ENCODE measurements at places on chromosomes 11 and 22.

DNA sequence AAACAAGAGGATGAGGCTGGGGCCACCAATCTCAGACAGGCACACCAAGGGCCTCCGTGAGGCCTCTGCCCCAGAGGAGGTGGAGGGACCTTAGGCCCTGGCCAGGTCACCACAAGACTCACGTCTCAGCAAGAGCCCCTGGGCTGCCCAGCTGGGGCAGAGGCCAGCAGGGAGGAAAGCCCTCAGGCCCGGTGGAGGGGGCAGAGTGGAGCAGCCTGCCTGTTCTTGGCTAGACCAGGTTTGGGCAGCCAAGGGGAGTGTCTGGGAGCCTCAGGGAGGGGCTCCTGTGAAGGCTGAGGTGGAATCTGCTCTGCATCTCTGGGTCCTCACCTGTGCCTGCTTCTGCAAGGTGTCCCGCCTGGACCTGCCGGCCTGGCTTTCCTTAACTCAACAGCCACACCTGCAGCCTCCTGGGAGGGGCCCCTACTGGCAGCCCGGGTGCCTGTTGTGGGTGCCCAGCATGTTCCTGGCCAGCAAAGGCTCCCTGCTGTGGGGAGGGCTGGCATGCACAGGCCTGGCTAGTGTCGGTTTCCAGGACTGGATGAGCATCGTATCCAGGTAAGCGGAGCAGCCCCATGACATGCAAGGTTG is 11.9 kb downstream of the TTLL12 start:
- no peak for DNase-seq

- no peak for DNase-seq
Measured at GRCh38 chr22:41341990-41342389, 39.8 kb upstream of the TEF start.

- DNase-seq: no peak
Measured at GRCh38 chr11:115819014-115819413, 314.8 kb upstream of the CADM1 start.

DNA sequence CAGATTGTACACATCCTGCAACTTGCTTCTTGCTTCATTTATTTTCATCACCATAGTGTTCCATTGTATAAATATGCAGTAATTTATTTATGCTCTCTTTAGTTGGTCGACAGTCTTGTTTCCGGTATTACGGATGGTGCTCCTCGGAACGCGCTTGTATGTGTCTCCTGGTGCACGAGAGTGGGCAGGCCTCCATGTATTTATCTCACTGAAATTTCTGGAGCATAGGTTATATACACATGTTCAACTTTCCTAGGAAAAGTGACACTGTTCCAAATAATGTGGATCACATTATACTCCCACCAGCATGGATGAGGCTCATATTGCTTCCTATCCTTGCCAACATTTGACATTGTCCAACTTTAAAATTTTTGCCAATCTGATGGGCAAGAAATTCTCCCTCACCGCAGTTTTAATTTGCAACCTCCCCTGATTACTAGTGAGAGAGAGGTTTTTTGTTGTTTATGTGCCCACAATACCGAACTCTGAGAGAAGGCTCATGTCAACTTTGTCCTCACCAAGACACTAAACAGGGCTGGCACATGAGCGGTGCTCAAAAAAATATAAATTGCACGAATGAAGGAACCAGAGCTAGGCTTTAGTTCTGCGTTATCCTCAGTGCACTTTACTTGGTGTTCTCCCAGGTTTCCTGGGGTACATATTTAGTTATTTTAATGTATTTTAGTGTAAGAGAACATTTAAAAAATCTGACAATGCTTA is 3.8 kb downstream of the CSNK2A3 start:
- DNase-seq: no peak

DNA sequence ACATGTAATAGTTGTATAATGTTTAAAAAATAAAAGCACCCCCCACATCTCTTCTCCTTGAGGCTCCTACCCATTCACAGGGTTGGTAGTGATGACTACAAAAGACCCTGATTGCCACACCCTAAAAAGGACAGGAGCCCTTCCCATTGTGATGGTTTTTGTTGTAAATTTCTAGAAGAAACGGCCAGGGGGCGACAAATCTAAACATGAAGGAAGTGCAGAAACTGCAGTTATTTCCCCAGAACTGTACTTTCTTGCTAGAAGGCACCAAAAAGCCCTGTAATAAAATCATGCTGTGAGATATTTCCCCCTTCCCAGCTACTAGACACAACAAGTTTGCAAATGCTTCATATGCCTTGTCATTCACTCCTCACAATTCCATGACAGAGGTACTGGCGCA is 10.8 kb downstream of the PRR5L start:
- peak; percentile 12 for DNase-seq

GRCh38 chr11:27081056-27081455 is 40.4 kb downstream of the BBOX1 start:
- no peak for DNase-seq

- no peak for DNase-seq
Measured at GRCh38 chr11:79942090-79942489, 501.3 kb upstream of the TENM4 start.

DNA sequence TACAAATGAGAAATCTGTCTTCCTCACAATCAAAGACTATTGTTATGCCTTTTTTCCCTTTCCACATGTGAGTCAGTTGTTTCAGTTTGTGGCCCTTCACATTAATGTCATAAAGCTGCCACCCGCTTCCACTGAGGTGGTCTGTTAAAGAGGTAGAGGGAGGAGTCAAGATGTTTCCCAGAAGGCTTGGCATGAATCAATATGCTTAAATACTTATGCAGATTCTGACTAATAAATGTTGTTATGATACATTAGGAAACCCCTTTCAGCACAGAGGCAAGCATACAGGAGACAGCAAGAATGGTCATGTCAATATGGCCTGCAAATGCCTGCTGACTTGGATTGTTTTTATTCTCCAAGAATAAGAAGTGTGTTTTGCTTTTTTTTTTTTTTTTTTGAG is 6.5 kb downstream of the RTN3 start:
- DNase-seq: no peak

DNA sequence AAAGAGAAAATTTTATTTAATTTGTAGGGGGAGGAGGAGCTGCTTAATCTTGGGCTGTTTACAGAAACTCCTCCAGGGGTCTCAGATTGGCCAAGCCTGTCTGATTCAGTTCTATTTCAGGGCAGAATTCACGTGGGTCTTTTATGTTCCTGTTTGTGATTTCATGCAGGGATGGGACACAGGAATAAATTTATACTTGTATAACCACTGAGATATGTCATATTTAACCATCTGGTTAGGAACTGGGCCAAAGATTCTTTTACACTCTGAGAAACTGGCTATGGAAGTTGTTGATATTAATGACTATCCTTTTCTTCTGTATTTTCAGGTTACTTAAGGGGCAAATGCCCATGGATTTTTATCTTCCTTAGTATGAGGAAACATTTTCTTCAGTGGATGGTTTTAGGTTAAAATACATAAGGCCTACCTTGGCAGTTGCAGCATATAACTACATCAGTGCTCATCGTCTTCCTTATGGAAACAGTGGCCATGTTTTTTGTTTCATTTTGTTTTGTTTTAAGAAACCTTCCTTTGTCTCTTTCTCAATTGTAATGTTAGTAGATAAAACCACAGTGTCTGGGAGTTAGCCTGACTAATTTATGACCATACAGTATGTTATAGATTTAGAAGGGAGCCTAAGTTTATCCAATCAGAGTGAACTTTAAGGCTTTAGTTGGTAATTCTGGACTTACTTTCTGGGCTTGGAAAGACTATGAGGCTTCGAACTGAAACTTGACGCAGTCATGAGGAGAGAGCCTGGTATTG is 132.4 kb upstream of the ANO3 start:
- DNase-seq: no peak

DNA sequence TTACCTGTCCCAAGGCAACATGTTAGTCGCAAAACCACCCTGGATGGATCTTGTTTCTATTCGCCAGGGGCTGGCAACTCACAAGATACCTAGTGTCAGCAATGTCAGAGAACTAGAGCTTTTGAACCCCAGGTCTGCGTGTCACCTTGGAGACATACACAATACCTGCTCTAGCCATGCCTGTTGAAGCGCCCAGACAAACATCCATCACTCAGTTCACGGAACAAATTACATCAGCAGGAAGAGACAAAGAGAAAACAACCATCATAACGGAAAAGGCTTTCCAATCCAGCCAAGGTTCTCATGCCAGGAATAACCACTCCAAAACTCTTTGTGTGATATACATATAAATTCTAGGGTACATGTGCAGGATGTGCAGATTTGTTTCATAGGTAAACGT is 2.2 kb downstream of the CD59 start:
- no peak for DNase-seq

- DNase-seq: no peak
Measured at GRCh38 chr11:121540627-121541026, 87.9 kb upstream of the SORL1-AS1 start.

DNA sequence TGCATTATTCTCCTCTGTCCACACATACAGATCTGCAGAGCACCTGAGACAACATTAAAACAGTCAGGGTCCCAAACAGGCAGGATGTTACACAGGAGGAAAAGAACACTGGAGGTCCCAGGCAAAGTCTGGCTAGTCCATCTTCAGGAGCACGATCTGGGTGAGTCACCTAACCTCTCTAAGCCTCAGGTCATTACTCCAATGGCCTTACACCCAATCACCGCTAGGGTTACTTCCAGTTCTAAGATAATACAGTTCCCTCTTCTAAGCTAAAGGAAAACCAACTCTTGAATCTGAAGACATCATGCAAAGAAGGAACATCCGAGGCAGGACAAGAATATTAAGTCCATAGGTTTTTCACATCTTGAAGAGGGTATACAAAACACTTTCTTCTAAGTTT is 24.5 kb downstream of the ASCC2 start:
- peak; percentile 33 for DNase-seq

DNA sequence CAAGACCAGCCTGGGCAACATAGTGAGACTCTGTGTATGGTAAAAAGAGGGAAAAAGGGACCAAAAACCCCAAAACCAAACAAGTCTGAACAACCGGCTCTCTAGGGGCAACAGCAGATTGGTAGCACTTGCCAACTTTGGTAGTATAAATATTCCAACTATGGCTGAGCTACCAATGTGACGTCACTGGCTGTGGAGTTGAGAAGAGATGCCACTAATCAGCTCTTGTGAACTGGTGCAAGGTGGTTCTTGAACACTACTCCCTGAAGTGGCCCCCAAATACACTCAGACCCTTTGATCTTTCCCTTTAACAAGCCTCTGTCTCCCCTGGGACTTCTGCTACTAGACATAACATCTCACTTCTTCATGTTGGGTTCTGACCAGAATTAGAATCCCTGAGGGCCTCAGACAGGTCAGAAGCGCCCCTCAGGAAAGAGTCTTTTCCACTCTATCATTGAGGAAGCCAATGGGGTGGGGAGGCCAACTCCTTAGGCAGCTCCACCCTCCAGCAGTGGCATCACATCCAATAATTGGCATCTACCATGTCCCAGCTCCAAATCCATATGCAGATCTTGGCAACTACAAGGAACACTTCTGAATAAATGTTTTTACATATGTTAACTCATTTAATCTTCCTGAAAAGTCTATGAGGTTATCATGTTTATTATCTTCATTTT is 49.2 kb downstream of the RPL27A start:
- no peak for DNase-seq

GRCh38 chr22:43833286-43834240 is 21.5 kb upstream of the EFCAB6 start:
- DNase-seq: no peak

DNA sequence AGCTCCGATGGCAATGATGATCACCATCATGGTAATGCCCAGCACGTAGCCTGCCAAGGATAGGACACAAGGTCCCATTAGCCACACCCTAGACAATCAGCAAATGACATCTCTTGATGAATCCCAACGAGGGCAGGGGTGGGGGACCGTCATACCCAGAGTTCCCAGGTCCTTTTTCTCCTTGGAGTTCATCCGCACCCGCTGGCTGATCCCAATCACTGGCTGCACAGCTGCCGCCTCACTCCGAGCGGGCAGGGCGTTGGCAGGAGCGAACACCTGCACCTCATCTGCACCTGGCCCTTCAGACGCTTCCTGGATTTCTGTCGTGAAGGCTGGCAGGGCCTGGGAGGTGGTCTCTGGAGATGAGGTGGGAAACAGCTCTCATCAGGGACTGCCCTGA is 2.9 kb downstream of the PIK3IP1 start:
- DNase-seq: no peak

- no peak for DNase-seq
Measured at GRCh38 chr11:61710019-61710418, 29.8 kb downstream of the DAGLA start.

- no peak for DNase-seq
Measured at GRCh38 chr11:12150831-12151382, 40.5 kb downstream of the MICAL2 start.

GRCh38 chr22:31344578-31345330 is 1.4 kb downstream of the PATZ1 start:
- DNase-seq: no peak

GRCh38 chr11:15874704-15875103 is 481.6 kb downstream of the SOX6 start:
- no peak for DNase-seq

DNA sequence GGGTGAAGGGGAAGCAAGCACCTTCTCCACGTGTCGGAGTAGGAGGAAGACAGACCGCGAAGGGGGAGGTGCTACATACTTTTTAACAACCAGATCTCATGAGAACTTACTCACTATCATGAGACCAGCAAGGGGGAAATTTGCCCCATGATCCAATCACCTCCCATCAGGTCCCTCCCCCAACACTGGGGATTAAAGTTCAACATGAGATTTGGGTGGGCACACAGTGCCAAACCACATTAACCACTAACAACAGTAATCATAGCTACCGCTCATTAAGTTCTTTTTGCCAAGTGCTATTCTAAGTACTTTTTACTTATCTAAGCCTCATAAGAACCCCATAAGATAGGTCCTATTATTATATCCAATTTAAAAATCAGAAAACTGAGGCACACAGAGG is 450.5 kb upstream of the DDI1 start:
- no peak for DNase-seq

DNA sequence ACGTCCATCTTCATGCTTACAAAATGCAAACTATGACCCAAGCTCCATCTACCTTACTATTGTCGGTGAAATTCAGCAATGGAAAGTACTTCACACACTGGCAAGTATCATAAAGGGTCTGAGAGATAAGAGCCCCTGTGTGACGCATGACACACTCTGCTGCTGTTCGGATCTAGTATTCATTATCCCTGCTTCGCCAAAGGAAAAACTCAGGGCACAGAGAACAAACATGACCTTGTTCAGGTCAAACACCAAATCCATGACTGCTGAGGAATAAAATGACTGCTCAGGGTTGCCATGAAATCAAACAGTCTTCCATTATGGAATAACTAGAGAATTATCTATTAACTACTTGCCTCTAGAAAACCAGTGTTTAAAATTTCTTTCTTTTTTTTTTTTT is 73.0 kb downstream of the MICAL3 start:
- DNase-seq: no peak
